ENCODE measurements at places on chromosomes 4 and X.

DNA sequence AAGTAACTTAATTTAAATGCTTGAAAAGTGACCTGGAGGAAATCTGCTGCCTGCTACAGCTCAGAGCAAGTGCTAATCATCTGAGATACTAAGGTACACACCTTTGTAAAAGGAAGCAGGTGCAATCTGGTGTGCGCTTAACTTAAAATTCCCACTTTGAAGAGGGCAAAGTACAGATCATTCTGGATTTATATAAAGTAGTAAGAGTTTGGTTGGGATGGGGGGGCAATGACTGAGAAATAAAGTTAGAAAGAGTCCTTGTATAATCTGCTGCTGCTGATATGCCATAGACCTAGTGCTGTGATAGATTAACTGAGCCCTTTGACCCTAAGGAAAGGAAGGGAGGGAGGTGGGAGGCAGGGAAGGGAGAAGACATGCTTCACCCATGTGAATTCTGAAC lies 141.0 kb downstream of the MTNR1A start:
- DNase-seq = no peak

- DNase-seq = no peak
These were observed 181.3 kb downstream of the NWD2 start for GRCh38 chr4:37425857-37426256.

GRCh38 chr4:31139767-31140166 lies 419.6 kb downstream of the PCDH7 start:
- DNase-seq = no peak

DNA sequence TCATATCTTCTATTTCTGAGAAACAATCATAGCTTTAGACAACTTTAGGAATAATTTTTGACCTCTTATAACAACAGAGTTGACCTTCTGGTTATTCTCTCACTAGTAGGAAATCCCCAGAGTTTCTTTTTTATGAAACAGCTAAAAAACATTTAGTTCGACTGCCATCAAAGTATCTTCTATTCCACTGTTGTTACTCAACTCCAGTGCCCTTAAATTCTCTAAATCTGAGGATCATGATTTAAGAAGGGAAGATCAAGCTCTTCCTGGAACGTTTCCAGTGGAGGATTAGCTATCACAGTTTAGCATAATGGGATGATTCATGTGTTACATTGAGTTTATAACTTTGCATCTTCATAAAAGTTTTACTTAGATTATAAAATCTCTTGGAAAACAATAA lies 134.9 kb upstream of the VEGFC start:
- no peak for DNase-seq

- DNase-seq = no peak
These were observed 6.8 kb upstream of the DUSP9 start for GRCh38 chrX:153640045-153640686.

DNA sequence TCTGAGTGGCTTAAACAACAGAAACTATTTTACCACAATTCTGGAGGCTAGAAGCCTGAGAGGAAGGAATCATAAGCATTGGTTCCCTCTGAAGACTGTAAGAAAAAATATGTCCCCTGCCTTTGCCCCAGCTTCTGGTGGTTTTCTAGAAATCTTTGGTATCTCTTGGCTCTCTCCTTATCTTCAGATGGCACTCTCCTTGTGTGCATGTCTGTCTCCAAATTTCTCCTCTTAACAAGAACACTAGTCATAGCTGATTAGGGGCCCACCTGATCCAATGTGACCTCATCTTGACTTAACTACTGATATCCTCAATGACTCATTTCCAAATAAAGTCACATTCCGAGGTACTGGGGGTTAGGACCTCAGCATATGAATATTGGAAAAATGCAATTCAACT lies 635.0 kb upstream of the NR3C2 start:
- DNase-seq = no peak

DNA sequence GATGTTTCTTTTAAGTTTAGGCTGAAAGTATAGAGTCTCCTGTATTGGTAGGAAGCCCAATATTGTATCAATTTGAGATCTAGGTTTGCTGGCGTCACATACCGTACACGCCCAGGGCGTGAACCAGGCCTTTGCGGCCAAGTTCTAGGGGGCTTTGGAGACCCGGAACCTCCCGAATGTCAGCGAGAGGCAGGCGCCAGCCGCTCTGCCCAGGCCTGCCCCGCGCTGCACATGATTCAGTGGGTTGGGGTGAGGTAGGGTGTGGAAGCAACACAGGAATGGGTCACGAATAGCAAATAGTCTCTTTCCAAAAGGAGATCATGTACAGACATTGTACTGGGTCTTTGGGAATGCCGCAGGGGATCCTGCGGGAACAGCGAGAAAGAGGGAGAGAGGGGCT lies 195.7 kb upstream of the FAT1 start:
- DNase-seq = no peak

DNA sequence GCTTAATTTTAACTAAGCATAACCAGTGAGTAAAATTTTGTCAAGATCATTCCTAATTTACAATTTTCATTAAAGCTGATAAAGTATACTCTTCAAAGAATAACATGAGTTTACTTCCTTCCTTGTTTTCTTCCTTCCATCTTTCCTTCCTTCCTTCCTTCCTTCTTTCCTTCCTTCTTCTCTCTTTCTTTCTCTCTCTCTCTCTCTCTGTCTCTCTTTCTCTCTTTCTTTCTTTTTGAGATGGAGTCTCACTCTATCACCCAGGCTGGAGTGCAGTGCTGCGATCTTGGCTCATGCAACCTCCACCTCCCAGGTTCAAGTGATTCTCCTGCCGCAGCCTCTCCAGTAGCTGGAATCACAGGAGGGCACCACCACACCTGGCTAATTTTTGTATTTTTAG lies 42.7 kb upstream of the PTPN13 start:
- no peak for DNase-seq

DNA sequence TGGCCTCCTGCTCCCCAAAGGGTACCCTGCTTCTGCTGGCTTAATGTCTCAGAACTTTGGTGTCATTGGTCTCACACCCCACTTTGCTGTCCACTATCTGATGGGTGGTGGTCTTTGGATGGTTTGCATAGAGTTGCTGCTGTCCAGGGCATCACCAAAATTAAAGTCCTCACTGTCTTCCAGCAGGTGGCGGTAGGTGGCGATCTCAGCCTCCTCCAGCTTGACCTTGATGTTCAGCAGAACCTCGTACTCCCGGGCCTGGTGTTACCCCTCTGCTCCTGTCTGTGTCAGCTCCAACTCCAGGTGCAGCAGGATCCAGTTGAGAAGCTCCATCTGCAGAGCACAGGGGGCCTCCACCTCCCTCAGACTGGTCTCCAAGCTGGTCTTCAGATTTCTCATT lies 1169.5 kb upstream of the PABPC4L start:
- no peak for DNase-seq

DNA sequence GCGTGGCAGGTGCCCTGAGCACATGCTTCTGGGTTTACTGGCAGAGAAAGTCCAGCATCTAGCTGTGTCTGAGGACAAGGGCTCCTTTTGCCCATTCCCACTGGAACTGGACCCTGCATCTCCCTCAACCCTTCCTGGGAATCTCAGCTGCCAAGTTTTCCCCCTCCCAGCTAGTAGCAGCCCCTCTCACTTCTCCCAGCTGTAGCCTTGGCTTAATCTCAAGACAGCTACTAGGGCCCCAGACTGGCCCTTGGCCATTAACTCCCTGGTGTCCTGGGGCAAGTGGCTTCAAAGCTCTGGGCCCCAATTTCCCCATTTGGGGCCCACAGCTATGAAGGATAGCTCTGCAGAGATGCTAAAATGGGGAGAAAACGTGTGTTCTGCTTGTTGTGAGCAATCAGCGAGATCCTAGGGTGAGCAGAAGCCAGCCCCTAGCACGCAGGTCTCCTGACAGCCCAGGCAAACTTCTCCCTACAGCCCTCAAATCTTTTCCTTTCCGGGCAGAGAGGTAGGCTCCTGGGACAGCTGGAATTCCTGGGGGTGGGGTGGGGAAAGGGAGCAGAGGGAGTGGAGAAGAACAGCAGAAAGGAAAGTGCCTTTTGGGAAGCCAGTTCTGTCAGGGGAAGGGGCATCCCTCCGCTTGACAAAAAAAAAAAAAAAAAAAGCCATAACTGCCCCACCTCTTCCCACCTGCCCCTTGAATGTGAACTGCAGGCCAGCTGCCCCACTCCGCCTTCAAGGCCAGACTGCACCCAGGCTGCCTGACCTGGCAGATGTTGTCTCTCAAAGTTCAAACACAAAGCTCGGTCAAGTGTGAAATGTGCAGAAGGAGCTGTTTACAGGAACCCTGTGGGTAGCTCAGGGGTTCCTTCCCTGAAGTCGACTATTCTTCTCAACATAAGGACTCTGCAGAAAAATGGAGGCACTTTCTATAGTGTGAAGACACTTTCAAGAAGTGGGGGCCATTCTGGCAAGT lies 16.6 kb downstream of the FGD1 start:
- no peak for DNase-seq

- DNase-seq = no peak
These were observed 1.6 kb downstream of the MAOA start for GRCh38 chrX:43657671-43658070.

DNA sequence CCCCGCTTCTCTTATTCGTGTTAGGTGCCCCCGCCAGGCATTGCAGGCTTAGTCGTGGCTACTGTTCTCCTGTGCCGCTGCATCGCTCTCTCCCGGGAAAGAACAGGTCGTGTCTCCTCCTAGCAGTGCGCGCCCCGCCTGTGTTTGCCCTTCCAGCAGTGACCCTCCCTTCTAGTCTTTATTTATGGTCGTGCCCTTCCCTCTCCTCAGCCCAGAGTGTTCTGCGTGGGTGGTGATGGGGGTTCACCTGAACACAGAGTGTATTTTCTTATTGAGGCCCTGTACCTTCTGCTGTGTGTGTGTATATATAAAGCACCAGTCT lies 15.2 kb downstream of the USP11 start:
- DNase-seq = no peak
